ENCODE measurements at places on chromosomes 5 and 9. TPM values are rescaled to one million over a fixed set of nuclear protein-coding genes. Genes with fewer than 3 reads are reported as not detected.

- peak; percentile 34 for DNase-seq
- no peaks in the 10 kb centered on the region for H3K4me1 ChIP-seq
- no peaks in the 10 kb centered on the region for H3K27me3 ChIP-seq
These were observed 33.4 kb downstream of the GRIA1 start for GRCh38 chr5:153523831-153524230.

DNA sequence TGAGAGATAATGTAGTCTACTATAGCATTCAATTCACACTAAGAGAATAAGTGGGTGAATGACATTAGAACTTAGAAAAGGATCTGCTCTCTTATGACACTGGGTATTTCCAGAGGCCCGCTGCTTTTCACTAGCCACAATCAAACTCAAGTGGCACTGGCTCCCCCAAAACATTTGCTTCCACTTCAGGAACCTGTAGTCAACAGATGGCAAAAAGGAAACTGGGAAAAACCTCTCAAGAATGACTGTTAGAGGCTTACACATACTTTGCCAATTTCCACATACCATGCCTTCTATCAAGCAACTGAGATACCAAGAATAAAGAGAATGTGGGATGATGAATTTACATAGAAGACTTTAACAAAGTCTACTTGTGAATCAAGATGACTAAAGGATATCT is 11.2 kb downstream of the POC5 start:
- H3K4me3 ChIP-seq = no peak overlapping the region
- no peak overlapping the region for H3K27ac ChIP-seq
- no peak for DNase-seq
- no peaks in the 10 kb centered on the region for H3K27me3 ChIP-seq

GRCh38 chr5:5634817-5635216 is 212.3 kb downstream of the ICE1 start:
- H3K27me3 ChIP-seq = no peaks in the 10 kb centered on the region
- DNase-seq = no peak
- H3K4me1 ChIP-seq = no peaks in the 10 kb centered on the region
- H3K4me3 ChIP-seq = no peak overlapping the region
- H3K36me3 ChIP-seq = no peaks in the 10 kb centered on the region
- no peak overlapping the region for H3K27ac ChIP-seq

DNA sequence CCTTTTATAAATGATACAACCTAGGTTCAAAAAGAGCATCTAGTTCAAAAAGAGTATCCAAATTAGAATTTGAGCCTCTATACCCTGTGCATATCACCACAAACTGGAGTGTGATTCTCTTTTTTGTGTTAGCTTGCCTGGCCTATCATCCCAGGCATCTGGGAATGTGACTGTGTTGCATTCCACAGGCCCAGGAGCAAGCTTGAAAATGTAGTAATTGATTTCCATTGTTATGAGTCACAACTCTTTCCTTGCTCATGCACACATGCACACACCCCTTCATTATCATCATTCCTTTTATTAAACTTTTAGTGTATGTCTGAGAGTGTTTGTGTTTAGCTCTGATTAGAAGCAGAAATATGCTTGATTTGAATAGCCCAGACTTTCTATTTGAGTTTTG is 75.2 kb downstream of the FCHO2 start:
- peaks cover 2% of the 10 kb centered on the region for H3K36me3 ChIP-seq
- no peaks in the 10 kb centered on the region for H3K27me3 ChIP-seq
- H3K4me1 ChIP-seq = no peaks in the 10 kb centered on the region
- H3K27ac ChIP-seq = peak overlapping the region; percentile 7
- DNase-seq = no peak
- no peak overlapping the region for H3K4me3 ChIP-seq

Gene F12
- 0.33 TPM for total RNA-seq

GRCh38 chr5:55407059-55407684 is 99.4 kb downstream of the MTREX start:
- H3K4me1 ChIP-seq = no peaks in the 10 kb centered on the region
- peak; percentile 45 for DNase-seq
- H3K36me3 ChIP-seq = no peaks in the 10 kb centered on the region
- H3K27me3 ChIP-seq = no peaks in the 10 kb centered on the region
- no peak overlapping the region for H3K4me3 ChIP-seq

GRCh38 chr9:34518110-34518616 is 4.6 kb downstream of the ENHO start:
- no peaks in the 10 kb centered on the region for H3K27me3 ChIP-seq
- H3K4me1 ChIP-seq = peaks cover 6% of the 10 kb centered on the region
- H3K27ac ChIP-seq = no peak overlapping the region

DNA sequence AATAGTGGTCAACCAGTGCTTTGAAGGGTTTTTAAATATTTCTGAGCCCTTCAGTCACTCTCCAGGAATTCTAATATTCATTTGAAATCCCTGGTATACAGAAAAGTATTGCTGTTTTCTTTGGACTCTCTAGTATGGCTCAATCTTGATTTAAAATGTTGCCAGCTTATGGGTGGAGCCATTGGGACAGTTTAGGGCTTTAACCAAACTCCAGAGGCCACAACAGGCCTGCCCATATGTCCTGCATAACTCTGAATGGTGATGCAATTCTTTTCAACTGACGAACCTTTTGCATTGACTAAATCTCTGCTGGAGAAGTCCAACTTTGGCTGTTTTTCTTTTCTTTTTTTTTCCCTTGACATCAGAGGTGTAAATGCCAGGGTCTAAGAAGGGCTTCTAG is 10.3 kb upstream of the ANKHD1 start:
- H3K27ac ChIP-seq = no peak overlapping the region
- H3K4me1 ChIP-seq = no peaks in the 10 kb centered on the region
- no peaks in the 10 kb centered on the region for H3K36me3 ChIP-seq
- no peak for DNase-seq

Gene TSSK1B
- not detected for total RNA-seq

Measured in body of pancreas (tissue), 4 donors.